ENCODE measurements at places on chromosomes 5 and 9.
A peak's percentile ranks its signal among the peaks of the same experiment; 100 is the strongest.

DNA sequence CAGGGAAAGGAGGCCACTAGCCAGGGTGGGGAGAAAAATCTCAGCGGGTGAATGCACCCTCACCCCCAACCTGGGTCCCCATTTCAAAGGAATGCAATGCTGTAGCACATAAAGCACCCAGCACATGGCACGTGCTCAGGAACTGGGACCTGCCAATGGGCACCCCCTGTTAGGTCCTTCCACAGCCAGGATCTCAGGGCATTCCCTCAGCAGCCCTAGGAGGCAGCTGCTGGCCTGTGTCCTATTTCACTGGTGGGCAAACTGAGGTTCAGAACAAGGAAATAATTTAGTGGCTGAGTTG, 8.8 kb downstream of the DNM1 start:
- no peak for DNase-seq

DNA sequence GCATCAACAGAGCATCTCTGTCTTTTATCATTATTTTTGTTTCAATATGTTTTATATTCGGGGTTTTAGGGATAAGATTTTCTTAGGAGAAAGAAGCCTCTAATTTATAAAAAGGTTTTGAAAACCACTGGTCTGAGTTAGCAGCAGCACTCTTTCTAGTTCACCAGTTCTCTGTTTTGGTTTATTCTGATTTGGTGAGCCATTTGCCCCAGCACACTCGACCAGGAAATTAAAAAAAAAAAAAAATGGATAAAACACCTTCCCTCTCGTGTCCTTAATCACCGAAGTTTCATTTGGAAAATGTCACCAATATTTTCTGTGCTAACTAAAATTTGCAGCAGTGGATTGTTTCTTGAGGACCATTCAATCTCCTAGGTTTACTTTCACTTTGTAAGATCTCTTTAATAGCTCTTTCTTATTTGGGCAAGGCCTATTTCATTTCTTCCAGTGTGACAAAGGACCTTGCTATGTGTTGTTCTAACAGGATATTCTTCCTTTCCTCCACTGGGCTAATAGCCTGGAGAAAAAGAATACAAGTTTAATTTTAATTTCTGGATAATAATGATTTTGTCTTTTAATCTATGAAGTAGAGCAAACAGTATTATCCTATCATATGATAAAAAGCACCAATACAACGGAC, 57.8 kb upstream of the ANXA1 start:
- no peak for DNase-seq

DNA sequence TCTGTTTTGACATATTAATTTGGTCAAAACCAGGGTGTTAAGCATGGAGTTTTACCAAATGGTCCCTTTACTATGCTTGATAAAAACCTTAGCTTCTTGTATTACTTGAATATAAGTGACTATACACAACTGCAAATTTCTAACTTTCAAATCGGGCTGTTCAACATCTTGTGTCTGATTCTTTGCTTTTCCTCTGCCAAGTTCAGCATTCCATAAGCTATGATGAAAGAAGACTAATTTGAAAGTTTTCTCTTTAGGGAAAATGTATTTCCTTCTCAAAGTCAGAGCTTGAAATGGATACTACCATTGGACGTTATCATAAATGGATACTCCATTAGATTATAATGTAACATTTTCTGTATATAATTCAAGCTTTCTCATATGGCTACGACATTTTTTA, 792.9 kb downstream of the EFNA5 start:
- DNase-seq, result no peak

GRCh38 chr5:147887026-147887627, 8.6 kb downstream of the SCGB3A2 start:
- no peak for DNase-seq

- no peak for DNase-seq
Measured at GRCh38 chr5:527646-528628, 3.7 kb upstream of the SLC9A3 start.

DNA sequence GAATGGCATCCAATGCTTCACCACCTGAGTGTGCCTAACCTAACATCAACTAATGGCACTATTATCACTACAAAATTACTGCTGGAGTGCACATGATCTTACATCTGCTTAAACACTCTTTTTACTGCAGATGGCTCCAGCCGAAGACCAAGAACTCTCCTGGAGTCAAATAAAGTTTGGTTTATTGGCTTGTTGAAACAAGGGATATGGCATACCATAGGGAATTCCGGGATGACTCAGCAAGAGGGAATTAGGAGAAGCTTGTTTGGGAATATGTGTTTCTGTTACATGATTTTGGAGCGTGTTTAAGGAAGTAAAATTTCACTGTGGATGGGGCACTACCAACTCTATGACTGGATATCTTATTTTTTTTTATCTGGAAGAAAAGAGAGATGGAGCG, 872.6 kb downstream of the DTWD2 start:
- DNase-seq, result no peak

- DNase-seq, result peak; percentile 8
Measured at GRCh38 chr5:179257176-179257682, 88.0 kb downstream of the ADAMTS2 start.

- no peak for DNase-seq
Measured at GRCh38 chr5:71748360-71748759, 29.3 kb downstream of the CARTPT start.

- no peak for DNase-seq
Measured at GRCh38 chr5:140821375-140822280, at the start of gene PCDHA5. Gene PCDHA5, plus strand, starts transcription at chr5:140821613.

DNA sequence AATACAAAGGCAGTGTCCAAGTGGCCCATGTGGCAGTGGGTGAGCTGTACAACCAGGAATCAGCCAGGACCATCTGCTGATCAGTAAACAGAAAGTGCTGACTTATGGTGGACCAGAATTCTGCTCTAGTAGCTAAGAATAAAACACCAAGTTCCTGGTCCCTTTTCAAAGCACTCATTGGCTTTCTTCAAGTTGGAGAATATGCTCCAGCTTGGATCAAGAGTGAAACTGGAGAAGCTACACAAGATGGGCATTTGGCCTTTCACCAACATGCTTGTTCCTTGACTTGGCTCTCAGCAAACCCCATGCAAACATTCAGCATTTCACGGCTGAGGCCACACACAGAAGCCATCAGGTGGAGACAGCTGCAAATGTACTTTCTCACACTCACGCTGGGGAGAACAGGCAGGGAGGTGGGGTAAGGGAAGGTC, 32.1 kb downstream of the MARCHF3 start:
- DNase-seq, result no peak

GRCh38 chr5:179827680-179828079, 7.0 kb downstream of the SQSTM1 start:
- no peak for DNase-seq

GRCh38 chr5:38922199-38922598, 76.4 kb downstream of the OSMR start:
- DNase-seq, result peak; percentile 59

DNA sequence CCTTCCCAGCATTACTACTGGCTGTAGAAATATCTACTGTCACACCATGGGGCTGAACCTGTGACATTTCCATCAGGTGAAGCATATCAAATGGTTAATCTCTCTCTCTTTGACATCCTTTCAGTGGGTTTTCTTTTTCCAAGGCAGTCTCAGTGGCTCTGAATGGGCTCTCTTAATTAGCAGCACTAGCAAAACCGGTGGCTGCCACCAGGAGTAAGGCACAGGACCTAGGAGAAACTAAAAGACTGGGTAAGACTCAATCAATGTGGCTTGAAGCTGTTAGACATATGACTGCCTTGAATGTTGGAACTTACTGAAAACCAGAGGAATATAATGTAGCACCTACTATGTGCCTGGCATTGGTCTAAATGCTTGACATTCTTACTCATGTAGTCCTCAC, 445.0 kb upstream of the KIF2A start:
- no peak for DNase-seq

GRCh38 chr9:96087669-96088299, 212.3 kb downstream of the ERCC6L2 start:
- DNase-seq, result peak; percentile 32

- DNase-seq, result no peak
Measured at GRCh38 chr5:122880170-122880689, 34.8 kb downstream of the SNX24 start.

GRCh38 chr5:10663489-10664179, 97.4 kb downstream of the DAP start:
- no peak for DNase-seq

DNA sequence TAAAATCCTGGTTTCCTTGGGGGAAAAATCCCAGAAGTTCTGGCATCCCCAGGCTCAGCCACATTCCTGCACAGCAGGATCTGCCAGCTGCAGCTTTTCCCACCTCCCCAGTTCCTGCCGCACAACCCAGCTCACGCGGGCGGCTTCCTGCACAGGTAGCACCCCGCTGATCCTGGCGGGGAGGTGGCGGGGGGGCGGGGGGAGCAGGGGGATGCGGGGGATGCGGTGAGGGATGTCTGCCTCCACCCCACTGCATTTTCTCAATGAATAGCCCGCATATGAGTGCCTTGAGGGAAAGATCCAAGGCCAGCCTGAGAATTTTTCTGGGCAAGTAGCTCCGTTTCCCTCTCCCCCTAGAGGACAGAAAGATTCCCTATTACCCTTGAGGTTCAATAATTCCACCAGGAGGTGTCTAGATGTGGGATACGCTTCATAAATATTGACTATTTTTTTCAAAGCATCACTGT, 21.1 kb downstream of the GFPT2 start:
- DNase-seq, result peak; percentile 86

DNA sequence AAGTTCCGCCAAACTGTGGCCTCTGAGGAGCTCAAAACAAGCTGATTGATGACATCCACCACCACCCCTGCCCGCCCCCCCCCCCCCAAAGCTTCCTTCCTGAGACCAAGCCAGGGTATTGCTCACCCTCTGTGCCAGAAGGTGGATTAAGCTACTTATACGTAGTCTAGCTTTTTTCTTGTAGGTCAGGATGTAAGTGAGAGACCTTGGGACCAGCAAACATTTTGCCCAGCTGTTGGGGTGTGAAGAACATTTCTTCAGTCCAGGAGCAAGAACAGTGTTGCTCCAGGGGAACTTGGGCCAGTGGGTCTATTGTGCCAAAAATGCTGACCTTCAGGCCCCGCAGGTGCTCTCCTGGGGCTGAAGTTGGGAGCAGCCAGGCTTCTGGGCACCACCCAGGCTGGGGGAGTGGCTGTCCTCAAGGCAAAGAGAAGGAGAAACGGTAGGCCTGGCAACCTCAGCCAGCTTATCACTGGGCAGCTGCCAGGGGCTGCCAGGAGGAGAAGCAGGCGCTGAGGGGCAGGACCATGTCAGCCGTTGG, 18.0 kb downstream of the NEURL1B start:
- DNase-seq, result no peak

GRCh38 chr5:64190562-64191306, 25.1 kb downstream of the RNF180 start:
- DNase-seq, result no peak

GRCh38 chr5:165495829-165496380, 1990.5 kb downstream of the MAT2B start:
- DNase-seq, result no peak

DNA sequence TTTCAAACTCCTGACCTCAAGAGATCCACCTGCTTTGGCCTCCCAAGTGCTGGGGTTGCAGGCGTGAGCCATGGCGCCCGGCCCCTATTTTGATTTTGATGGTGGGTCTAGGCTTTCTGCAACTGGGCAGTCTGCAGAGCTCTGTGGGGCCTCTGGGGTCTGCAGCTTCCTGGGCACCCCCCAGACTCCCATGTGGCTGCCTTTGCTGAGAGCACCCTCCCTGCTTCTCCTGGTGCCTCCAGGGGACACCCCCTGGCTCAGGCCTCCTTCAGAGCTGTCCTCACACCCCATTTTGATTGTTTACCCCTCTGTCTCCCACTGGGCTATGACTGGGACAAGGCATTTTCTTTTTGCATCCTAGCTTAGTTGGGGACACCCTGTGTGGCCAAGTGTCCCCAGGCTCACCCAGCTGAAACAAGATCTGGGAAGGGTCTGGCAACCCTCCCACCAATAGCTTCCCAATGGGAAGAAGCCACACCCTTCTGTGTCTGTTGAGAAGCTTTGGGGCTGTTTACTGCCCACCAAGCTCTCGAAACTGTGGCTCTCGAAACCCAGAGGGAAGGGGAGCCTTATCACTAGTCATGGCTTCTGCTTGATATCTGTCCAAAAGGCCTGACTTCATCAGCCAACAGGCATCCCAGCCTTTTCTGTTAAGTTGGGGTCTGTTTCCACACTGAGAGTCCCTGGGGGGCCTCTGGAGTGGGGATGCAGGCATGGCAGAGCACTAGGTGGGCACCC, 204.4 kb upstream of the IER5L start:
- DNase-seq, result no peak

GRCh38 chr9:1962122-1962521, 53.0 kb upstream of the SMARCA2 start:
- DNase-seq, result no peak

- DNase-seq, result no peak
Measured at GRCh38 chr5:113050721-113051382, 74.3 kb downstream of the DCP2 start.

DNA sequence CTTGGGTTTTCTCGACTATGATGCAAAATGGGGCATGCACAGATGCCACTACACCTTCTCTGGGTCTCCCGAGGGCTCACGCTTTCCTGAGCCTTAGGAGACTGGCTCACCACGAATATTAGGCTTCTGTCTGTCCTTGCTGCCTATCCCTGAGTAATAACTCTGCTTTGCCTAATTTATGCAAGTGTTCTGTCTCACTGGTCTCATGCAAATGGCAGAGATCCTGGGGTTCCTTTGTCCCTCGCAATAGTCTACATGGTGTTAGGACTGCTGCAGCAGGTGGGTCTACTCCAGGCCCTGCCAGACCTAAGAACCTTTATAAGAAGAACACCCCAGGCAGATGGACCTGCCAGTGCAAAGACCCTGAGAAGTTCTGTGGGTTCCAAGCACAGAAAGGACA, 72.3 kb upstream of the HRH2 start:
- DNase-seq, result no peak

DNA sequence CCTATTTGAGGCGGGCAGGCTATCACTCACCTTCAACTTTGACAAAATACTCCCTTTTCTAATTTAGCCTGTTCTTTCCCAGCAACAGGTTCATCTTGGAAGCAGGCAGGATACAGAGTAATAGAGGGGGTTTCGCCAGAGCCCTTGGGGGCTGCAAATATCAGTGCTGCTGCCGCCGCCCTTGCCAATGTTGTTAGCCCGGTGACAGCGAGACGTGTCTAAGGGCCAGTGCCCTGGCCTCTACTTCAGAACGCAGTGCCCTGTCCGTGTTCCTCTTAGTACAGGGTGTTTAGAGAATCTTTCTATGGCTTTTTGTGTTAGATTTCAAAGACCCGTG, 703 bp downstream of the FAM120AOS start:
- no peak for DNase-seq

DNA sequence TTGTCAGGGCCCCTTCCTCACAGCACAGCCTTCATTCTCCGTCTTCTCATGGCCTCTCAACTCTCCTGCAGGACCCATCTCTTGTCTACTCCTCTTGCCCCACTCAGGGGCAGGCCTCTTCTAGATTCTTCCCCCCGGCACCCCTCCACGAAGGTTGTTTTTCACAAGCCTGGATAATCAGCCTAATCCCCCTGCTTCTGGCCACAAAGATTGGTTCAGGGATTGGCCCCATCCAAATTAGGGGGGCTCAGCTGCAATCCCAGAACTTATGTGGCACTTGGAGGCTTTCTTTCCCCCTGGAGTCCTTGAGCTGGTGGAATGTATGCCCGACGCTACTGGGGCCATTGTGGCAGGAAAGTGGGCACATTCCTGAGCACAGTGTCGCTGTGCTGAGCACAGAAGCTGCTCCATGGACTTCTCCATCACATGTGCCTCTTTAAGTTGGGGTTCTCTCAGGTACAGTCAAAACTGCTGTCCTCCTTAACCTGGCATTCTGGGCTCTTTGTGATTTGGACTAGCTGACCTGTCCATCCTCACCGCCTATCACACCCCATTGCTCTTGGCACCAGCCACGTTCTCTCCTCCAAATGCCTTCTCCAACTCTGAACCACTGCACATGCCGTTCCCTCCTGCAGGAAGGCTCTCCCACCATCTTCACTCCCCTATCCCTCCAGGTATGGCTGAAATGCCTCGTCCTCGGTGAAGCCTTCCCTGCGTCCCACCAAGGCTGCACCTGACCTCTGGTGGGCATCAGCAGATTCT, 66.8 kb upstream of the RNF130 start:
- DNase-seq, result no peak

Data from WTC11 (cell line).